Stimulated activated CD4-positive, alpha-beta T cell treated with anti-CD3 and anti-CD28 coated beads, Interleukin-12 subunit alpha, Interleukin-12 subunit beta, amount 100 ng/mL, for 4 hours (primary cell): ENCODE measurements at places on chromosomes 2 and 18.

GRCh38 chr2:101882769-101883307, 108.9 kb upstream of the IL1R2 start:
- no peak for DNase-seq

GRCh38 chr18:11020161-11020853, 129.1 kb downstream of the PIEZO2 start:
- no peak for DNase-seq

GRCh38 chr18:10023853-10024570, 110.2 kb downstream of the VAPA start:
- no peak for DNase-seq

GRCh38 chr2:101496279-101496678, 21.4 kb upstream of the RFX8 start:
- DNase-seq, result no peak

- no peak for DNase-seq
Measured at GRCh38 chr2:238528953-238529781, 102.4 kb downstream of the ASB1 start.

- no peak for DNase-seq
Measured at GRCh38 chr18:75167759-75168618, 41.0 kb downstream of the PTGR3 start.
